Uterus (tissue), 4 donors: ENCODE measurements at places on chromosomes 11 and 22. TPM values are rescaled to one million over a fixed set of nuclear protein-coding genes. Genes with fewer than 3 reads are reported as not detected.

- H3K4me1 ChIP-seq = no peaks in the 10 kb centered on the region
- no peak for DNase-seq
These were observed 142.8 kb downstream of the ST3GAL4 start for GRCh38 chr11:126498281-126498680.

- no peaks in the 10 kb centered on the region for H3K4me1 ChIP-seq
- H3K36me3 ChIP-seq = no peaks in the 10 kb centered on the region
- H3K27me3 ChIP-seq = no peaks in the 10 kb centered on the region
- H3K4me3 ChIP-seq = no peak overlapping the region
- no peak for DNase-seq
These were observed 5.8 kb upstream of the SLC5A1 start for GRCh38 chr22:32037236-32037635.

Gene ADAMTS15
- total RNA-seq = 9.9 TPM

Gene TPST2
- 71.5 TPM for total RNA-seq

DNA sequence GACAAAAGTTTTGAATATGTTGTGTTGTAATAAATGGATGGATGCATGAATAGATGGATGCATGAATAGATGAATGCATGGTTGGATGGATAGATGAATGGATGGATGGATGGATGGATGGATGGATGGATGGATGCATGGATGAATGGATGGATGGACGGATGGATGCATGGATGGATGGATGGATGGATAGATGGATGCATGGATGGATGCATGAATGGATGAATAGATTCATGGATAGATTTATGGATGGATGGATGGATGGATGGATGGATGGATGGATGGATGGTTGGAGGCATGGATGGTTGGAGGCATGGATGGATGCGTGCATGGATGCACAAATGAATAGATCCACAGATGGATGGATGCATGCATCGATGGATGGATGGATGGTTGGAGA lies 623.2 kb upstream of the B3GAT1 start:
- no peaks in the 10 kb centered on the region for H3K36me3 ChIP-seq
- no peaks in the 10 kb centered on the region for H3K4me1 ChIP-seq
- no peak for DNase-seq
- H3K27me3 ChIP-seq = no peaks in the 10 kb centered on the region
- H3K27ac ChIP-seq = no peak overlapping the region

Gene APOA1
- total RNA-seq = not detected

DNA sequence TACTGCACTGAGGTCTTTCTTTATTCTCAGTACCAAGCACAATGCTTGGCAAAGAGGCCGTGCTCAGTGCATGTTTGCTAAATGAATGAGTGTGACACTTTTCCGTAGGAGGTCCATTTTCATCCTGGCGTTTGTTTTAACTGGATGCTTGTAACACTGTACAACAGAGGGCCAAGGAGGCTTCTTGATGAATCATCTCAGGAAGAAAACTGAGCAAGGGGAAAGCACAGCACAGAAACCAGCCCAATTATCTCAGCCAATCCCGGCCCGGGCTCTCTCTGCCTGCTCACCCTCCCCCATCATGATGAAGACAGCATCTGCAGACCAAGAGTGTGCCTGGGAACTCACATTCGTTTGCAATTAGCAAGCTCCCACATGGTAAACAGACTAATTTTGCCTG lies 570.3 kb downstream of the OPCML start:
- DNase-seq = no peak
- no peaks in the 10 kb centered on the region for H3K36me3 ChIP-seq
- H3K4me1 ChIP-seq = no peaks in the 10 kb centered on the region
- H3K27ac ChIP-seq = no peak overlapping the region

Gene MS4A6E
- not detected for total RNA-seq

- no peaks in the 10 kb centered on the region for H3K27me3 ChIP-seq
- H3K4me3 ChIP-seq = no peak overlapping the region
- no peaks in the 10 kb centered on the region for H3K36me3 ChIP-seq
- no peaks in the 10 kb centered on the region for H3K4me1 ChIP-seq
These were observed 4.1 kb upstream of the PC start for GRCh38 chr11:66962247-66962646.

Gene UBQLNL
- 1.0 TPM for total RNA-seq

DNA sequence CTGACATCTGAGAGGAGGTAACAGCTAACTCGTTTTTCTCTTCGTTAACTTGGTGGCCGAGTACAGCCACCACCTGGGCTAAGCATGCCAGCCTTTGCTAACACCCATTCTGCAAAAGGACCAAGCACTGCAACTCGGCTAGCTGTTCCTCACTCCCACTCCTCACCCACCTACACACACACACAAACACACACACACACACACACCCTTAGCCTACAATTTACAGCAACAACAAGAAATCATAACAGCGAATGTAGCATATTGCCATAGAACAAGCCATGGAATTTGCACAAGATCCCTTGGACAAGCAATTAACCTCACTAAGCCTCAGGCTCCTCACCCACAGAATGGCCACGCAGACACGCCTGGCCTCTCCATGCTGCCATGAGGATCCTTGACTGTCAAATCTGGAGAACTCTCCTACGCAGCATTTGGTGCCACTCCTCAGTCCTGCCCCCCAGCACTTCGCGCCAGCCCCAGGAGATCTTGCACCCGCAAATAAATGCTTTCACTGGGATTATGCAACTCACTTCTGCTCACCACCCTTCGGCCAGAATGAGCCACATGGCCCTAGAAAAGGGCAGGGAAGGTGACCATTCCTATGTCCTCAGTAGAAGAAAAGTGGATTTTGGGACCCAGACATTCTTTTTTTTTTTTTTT lies 58.9 kb downstream of the LARGE1 start:
- H3K4me1 ChIP-seq = no peaks in the 10 kb centered on the region
- no peak overlapping the region for H3K27ac ChIP-seq

GRCh38 chr11:13143486-13144297 lies 133.9 kb upstream of the BMAL1 start:
- H3K27ac ChIP-seq = no peak overlapping the region
- no peaks in the 10 kb centered on the region for H3K4me1 ChIP-seq
- no peaks in the 10 kb centered on the region for H3K27me3 ChIP-seq
- DNase-seq = no peak
- H3K36me3 ChIP-seq = no peaks in the 10 kb centered on the region
- no peak overlapping the region for H3K4me3 ChIP-seq

GRCh38 chr11:121515335-121515671 lies 62.5 kb upstream of the SORL1-AS1 start:
- no peak overlapping the region for H3K4me3 ChIP-seq
- no peaks in the 10 kb centered on the region for H3K27me3 ChIP-seq
- no peaks in the 10 kb centered on the region for H3K4me1 ChIP-seq
- no peak overlapping the region for H3K27ac ChIP-seq

GRCh38 chr11:12110201-12110713 lies at the start of gene MICAL2:
Gene MICAL2 (plus strand): TSS chr11:12110590. CDS start chr11:12162156, 51,566 bp downstream.
- H3K27ac ChIP-seq = peak within 1 kb of the TSS; percentile 91
- H3K27me3 ChIP-seq = no peaks in the 10 kb centered on the region
- peak; percentile 90 for DNase-seq
- H3K4me3 ChIP-seq = peak within 1 kb of the TSS; percentile 76
- no peaks in the 10 kb centered on the region for H3K36me3 ChIP-seq

Gene OR52E2
- not detected for total RNA-seq
